ENCODE measurements at places on chromosomes 12 and 14. TPM values are rescaled to one million over a fixed set of nuclear protein-coding genes. Genes with fewer than 3 reads are reported as not detected.

DNA sequence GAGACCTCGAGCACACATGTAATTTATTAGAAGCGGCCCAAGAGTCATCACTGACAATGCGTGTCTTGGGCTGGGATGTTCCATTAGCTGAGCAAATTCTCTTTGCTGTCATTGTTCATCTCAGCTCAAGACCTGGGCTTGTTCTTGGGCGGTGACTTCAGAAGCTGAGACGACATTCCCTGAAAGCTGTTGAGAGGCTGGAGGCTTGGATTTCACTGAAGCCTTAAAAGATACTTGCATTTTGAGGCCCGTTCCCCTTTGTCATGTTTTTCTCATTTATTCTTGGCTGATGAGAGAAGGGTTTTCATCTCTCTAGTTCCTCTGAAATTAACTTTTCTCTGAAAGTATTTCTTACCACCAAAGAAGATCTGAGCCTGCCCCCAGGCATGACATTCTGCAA is 16.6 kb upstream of the SUSD6 start:
- DNase-seq = no peak
- H3K27ac ChIP-seq = no peak overlapping the region
- H3K27me3 ChIP-seq = no peaks in the 10 kb centered on the region
- H3K36me3 ChIP-seq = no peaks in the 10 kb centered on the region
- H3K4me3 ChIP-seq = no peak overlapping the region
- no peaks in the 10 kb centered on the region for H3K4me1 ChIP-seq

DNA sequence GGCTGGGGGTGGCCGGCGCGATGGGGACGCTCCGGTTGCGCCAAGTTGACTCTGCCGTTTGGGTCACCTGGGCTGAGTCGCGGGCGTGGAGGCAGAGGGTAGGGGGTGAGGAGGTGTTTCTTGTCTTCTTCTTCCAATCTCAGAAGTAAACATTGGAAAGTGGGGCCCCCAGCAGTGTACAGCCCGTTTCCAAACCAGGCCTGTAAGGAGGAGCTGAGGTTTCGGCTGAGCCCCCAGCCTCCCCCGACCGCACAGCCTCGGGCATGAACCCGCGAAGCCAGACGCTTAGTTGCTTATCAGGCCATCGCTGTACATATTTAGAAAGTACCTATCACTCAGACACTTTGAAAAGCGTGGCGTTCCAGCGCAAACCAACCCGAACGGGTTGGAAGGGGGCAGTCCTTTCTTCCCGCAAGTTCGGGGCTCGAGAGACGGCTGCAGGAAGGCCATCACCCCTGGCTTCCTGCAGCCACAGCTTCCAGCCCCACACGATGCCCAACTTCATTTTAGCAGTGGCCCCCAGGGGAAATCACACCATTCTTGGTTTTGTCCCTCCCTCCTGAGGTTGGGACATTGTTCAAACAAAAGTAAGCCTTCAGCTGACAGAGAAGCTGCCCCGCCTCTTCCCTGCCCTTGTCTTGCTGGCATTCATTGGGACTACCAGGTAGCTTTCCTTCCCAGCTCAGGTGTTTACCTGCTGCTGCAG is 164.1 kb downstream of the ZFP36L1 start:
- H3K4me3 ChIP-seq = no peak overlapping the region
- peaks cover 5% of the 10 kb centered on the region for H3K4me1 ChIP-seq
- no peaks in the 10 kb centered on the region for H3K27me3 ChIP-seq

GRCh38 chr12:89895101-89895500 is 186.5 kb upstream of the ATP2B1 start:
- H3K36me3 ChIP-seq = no peaks in the 10 kb centered on the region
- H3K27me3 ChIP-seq = no peaks in the 10 kb centered on the region
- DNase-seq = no peak
- peaks cover 17% of the 10 kb centered on the region for H3K4me1 ChIP-seq
- no peak overlapping the region for H3K4me3 ChIP-seq

DNA sequence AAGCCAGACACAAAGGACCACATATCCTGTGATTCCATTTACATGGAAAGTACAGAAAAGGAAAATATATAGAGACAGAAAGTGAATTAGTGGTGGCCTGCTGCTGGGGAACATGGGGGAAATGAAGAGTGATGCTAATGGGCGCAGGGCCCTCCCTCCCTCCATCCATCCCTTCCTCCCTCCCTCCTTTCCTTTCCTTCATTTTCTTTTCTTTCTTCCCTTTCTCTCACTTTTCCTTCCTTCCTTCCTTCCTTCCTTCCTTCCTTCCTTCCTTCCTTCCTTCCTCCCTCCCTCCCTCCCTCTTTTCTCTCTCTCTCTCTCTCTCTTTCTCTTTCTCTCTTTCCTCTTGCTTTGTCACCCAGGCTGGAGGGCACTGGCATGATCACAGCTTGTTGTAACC is 37.3 kb downstream of the ARL6IP4 start:
- no peak for DNase-seq
- peaks cover 11% of the 10 kb centered on the region for H3K4me1 ChIP-seq
- no peaks in the 10 kb centered on the region for H3K27me3 ChIP-seq
- no peak overlapping the region for H3K27ac ChIP-seq
- no peaks in the 10 kb centered on the region for H3K36me3 ChIP-seq

DNA sequence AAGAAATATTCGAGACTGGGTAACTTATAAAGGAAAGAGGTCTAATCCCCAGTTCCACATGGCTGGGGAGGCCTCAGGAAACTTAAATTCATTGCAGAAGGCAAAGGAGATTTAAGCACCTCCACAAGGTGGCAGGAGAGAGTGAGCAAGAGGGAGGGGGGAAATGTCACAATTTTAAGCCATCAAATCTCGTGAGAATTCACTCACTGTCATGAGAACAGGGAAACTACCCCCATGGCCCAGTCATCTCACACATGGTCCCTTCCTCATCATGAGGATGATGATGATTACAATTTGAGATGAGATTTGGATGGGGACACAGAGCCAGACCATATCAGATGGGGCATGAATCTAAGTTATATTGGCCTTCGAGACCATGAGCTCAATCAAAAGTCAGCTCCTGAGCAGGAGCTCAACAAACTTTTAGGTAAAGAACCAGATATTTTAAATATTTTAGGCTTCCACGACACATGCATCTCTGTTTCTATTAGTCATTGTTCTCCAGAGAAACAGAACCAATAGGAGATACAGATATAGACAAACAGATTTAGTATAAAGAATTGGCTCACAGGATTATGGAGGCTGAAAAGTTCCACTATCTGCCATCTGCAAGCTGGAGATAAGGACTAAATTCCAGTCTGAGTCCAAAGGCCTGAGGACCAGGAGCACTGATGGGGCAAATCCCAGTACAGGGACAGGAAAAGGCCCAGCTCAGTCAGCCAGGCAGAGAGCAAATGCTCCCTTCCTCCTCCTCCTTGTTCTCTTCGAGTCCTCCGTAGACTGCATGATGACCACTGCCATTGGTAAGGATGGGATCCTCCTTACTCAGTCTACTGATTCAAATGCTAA is 24.9 kb downstream of the DGLUCY start:
- H3K27me3 ChIP-seq = no peaks in the 10 kb centered on the region
- H3K27ac ChIP-seq = no peak overlapping the region
- DNase-seq = peak; percentile 68
- H3K4me3 ChIP-seq = no peak overlapping the region
- H3K36me3 ChIP-seq = peaks cover 14% of the 10 kb centered on the region

DNA sequence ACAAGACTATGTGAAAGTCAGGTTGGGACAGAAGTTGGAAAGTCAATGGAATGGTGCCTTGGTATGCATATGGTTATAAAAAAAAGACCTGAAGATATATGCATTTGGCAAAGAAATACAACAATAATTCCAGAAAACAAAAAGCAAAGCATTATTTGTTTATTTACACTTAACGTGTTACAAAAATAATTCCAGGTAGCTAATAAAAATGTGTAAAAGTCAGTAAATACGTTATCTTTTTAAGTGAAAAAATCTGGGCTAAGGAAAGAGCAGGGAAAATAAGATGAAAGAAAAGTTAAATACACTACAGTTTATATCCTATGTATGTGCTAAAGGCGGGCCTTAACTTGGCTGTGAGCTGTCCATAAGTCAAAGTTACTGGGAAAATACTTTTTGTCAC is 266.3 kb downstream of the MED13L start:
- no peak overlapping the region for H3K27ac ChIP-seq
- DNase-seq = no peak
- H3K4me1 ChIP-seq = peaks cover 4% of the 10 kb centered on the region
- H3K36me3 ChIP-seq = peaks cover 69% of the 10 kb centered on the region

DNA sequence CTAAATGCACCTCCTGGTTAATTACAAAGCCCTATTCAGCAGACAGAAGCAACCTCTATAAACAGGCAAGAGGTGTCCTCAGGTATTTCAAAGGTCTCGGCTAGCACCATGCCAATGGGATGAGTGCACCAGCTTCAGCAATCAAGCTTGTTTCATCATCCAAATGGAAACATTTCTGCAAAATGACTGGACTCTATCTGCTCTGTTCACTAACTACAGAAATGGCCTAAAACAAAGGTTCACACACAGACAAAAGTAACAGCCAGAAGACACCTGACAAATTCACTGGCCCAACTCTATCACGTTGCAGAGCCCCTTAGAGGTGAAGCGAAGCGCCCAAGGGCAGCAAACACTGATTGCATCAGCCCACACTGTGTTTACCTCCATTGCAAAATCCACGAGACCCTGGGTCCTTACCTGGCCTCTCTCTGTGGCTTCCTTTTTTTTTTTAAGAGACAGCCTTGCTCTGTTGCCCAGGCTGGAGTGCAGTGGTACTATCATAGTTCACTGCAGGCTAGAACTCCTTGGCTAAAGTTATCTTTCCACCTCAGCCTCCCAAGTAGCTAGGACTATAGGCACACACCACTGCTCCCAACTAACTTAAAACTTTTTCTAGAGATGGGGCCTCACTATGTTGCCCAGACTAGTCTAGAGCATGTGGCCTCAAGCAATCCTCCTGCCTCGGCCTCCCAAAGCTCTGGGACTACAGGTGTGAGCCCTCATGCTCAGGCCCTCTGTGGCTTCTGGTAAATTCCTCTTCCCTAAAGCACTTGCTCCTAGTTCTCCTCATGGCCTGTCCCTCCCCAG is 8.5 kb upstream of the SYNE3 start:
- H3K27ac ChIP-seq = peak overlapping the region; percentile 82
- peaks cover 9% of the 10 kb centered on the region for H3K36me3 ChIP-seq
- DNase-seq = peak; percentile 74
- peaks cover 43% of the 10 kb centered on the region for H3K4me1 ChIP-seq
- no peaks in the 10 kb centered on the region for H3K27me3 ChIP-seq
- no peak overlapping the region for H3K4me3 ChIP-seq

DNA sequence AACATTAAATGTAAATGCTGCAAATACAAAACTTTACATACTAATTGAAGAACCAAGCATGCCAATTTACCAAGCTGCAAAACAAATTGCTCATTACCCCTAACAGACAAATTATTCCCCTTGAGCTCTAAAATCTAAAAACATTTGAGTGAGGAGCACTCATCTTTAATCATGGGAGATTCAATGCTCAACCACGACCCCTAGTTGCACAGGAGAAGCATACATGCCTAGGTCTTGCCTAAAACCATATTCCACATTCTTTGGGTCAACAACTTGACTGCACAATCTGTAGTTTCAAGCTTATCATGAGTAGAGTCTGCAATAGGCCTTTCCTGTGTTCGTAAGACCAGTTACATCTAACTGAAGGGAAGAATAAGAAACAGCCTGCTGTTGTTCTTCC is 69.7 kb downstream of the MGAT4C start:
- no peak overlapping the region for H3K4me3 ChIP-seq
- H3K36me3 ChIP-seq = no peaks in the 10 kb centered on the region
- no peaks in the 10 kb centered on the region for H3K27me3 ChIP-seq
- no peaks in the 10 kb centered on the region for H3K4me1 ChIP-seq
- H3K27ac ChIP-seq = no peak overlapping the region

DNA sequence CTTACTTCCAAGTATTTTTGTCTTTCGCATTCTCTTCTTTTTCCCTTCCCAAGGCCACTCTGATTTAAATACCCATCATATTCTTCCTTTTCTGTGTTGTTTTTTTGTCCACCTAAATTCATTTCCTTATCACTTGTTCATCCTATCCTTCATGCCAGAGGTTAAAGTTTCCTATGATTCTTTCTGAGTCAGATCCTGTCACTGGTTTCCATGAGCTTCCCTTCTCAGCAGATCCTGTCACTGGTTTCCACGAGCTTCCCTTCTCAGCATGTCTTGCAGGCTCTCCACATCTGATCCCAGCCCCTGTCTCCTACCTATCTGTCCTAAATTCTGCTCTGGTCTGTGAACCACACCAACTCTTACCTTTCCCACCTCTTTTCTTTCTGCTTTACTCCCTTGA is 311.8 kb upstream of the RGS6 start:
- no peaks in the 10 kb centered on the region for H3K27me3 ChIP-seq

GRCh38 chr12:100717733-100718067 is 76.9 kb upstream of the ANO4 start:
- no peaks in the 10 kb centered on the region for H3K36me3 ChIP-seq
- no peak overlapping the region for H3K27ac ChIP-seq
- DNase-seq = no peak
- no peaks in the 10 kb centered on the region for H3K4me1 ChIP-seq
- no peak overlapping the region for H3K4me3 ChIP-seq

Gene ZNF385A
- 8.3 TPM for total RNA-seq

Gene REP15
- 0.86 TPM for total RNA-seq

Gene KCNH5
- not detected for total RNA-seq

Gene SLC25A3
- total RNA-seq = 694 TPM

Gene DAAM1
- 27.4 TPM for total RNA-seq

Gene CIROP
- not detected for total RNA-seq

Measured in MCF 10A (cell line).